ENCODE measurements at places on chromosomes 7 and 10.

DNA sequence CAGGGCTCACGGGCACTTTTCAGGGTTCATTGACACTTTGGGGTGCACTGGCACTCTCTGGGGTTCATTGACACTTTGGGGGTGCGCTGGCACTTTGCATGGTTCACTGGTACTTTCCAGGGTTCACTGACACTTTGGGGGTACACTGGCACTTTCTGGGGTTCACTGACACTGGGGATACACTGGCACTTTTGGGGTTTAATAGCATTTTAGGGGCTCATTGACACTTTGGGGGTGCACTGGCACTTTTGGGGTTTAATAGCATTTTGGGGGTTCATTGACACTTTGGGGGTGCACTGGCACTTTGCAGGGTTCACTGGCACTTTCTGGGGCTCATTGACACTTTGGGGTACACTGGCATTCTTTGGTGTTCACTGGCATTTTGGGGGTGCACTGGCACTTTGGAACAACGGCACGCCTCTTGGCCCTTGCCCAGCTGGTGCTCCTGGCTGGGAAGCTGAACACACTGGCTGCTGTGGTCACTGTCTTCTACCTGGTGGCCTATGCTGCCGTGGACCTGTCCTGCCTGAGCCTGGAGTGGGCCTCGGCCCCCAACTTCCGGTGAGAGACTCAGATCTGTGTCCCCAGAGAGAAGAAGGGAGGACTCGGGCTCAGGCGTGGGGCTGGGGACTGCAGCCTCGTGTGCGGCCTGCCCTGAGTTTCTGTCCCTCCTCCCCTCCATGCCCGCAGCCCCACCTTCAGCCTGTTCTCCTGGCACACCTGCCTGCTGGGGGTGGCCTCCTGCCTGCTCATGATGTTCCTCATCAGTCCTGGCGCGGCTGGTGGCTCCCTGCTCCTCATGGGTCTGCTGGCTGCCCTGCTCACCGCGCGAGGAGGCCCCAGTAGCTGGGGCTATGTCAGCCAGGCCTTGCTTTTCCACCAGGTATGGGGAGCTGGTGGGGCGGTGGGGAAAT, 6.2 kb upstream of the TRIP6 start:
- no peak for DNase-seq

GRCh38 chr7:23055582-23056178, 41.8 kb upstream of the HYCC1 start:
- DNase-seq, result peak; percentile 53

- DNase-seq, result no peak
Observed at GRCh38 chr7:8371742-8372141, 61.7 kb upstream of the NXPH1 start.

- no peak for DNase-seq
Observed at GRCh38 chr7:32163896-32164295, 93.7 kb upstream of the PDE1C start.

DNA sequence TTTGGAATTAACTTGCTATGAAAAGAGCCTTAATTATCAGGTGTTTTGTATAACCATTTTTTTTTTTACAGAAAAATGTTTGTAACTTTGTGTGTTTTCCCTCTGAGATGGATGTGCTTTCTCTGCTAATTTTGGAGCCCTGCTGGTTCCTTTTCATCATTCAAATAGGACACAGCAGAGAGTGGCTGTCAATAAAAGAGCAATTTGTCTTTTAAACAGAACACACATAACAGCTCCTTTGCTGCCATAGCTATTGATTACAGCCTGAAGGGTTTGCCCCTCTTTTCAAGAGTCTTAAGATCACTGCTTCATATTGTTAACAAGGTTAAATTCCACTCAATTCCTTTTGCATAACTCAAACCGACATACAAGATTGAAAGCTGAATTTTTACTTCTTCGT, 187.2 kb upstream of the MBL2 start:
- no peak for DNase-seq

GRCh38 chr10:36441557-36441956, 683.8 kb upstream of the ANKRD30A start:
- DNase-seq, result no peak

DNA sequence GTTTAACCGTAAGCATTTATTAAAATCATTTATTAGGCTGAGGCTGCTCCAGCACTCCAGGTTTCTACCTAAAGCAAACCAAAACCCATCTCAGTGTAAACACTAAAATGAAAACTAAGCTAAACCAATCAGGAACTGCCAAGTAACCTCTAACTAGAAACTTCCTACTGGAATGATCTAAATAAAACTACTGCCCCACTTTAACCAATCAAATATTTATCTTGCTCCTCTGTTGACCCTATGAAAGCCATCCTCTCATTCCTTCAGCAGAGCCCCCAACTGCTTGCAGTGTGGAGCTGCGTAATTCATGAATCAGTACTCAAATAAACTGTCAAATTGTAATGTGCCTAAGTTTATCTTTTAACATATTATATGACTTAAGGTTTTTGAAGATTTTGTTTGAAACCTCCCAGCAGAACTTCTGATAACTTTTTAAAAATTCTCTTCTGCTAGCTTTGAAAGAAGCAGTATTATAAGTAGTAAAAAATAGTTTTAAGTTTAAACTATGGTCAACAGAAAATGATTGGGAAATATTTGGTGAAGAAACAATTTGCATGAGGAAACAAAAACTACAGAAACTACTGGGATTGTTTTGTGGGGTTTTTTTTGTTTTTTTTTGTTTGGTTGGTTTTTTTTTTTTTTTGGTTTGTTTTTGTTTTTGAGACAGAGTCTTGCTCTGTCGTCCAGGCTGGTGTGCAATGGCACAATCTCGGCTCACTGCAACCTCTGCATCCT, 47.4 kb downstream of the GPR37 start:
- DNase-seq, result no peak

GRCh38 chr7:2288503-2288902, 25.7 kb downstream of the SNX8 start:
- DNase-seq, result no peak

GRCh38 chr7:32043688-32044087, 26.5 kb downstream of the PDE1C start:
- no peak for DNase-seq

GRCh38 chr10:94192974-94193373, 169.8 kb downstream of the NOC3L start:
- DNase-seq, result no peak

DNA sequence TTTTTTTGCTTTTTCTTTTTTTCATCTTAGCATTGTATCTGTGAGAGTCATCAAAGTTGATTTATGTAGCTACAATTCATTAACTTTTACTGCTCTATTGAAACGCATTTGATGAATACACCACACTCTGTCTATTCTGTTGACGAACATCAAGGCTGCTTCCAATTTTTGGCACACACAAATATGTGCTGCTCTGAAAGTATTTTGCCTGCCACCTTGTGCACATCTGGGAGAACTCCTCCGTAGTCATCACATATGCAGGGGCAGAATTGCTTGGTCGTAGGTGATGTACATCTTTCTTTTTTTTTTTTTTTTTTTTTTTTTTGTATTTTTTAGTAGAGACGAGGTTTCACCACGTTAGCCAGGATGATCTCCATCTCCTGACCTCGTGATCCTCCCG, 796.8 kb downstream of the KCNMA1 start:
- DNase-seq, result no peak

DNA sequence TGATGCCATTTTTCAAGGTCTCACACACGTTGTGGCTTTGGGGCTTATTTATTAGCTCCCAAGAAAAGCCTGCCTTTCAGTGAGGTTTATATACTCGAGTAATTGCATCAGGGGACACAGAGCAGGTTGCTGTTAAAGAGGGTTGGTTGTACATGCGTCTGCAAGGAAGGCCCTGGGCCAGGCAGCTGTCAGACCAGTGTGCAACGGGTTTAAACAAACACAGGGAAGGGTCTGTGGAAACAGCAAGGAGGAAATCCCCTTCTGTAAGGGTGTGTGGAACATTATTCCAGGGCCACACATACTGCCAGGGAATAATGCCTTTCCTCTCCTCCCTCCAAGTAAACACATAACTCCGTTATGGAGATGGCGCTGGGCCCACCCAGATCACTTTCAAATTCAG, 1.7 kb upstream of the CHST15 start:
- DNase-seq, result no peak

DNA sequence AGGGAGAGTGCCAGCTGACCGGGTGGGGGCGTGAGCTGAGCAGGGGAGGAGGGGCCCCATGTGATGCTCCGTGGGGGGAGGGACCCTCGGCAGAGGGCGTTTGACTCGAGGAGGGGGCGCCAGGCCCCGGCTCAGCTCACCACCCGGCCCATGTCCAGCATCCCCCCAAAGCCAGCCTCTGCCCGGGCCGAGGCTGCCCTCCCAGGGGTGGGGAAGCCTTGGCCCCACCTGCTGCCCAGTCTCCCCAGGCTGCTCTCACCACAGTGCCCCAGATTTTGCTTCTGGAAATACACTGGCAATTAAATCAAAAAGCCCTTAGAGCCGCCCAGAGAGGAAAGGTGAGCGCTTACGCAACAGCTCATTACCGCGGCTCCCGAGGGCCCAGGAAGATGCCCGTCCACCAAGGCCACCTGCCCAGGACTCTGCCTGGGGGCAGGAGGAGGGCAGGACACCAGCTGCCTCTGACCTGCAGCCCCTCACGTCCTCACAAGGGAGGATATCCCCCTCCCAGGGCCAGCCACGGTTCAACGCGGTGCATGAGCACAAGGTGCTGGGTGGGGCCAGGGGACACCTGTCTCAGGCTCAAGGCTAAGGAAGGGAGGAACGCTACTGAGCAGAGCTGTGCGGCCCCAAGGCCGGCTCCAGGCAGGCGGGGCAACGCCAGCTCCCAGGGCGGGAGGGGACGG, 70.0 kb upstream of the INPP5A start:
- no peak for DNase-seq

DNA sequence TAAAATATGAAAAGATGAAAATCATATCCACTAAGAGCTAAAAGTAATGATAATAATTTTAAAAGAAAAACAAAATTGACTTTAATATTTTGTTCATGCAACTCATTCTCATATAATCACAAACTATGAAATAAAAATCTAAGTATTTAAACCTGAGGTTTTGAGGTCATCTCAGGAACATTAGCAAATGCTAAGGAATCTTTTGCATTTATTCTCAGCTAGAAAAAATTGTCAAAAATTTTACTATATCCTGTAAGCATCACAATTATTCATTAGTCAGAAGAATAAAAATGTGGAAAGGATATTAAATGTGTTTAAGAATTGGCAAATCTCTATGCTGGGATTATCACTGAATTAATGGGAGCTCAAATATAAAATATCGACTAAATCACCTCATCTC, 36.8 kb upstream of the TAX1BP1 start:
- DNase-seq, result no peak

- DNase-seq, result peak; percentile 21
Observed at GRCh38 chr7:23530405-23530804, 1.4 kb downstream of the TRA2A start.

DNA sequence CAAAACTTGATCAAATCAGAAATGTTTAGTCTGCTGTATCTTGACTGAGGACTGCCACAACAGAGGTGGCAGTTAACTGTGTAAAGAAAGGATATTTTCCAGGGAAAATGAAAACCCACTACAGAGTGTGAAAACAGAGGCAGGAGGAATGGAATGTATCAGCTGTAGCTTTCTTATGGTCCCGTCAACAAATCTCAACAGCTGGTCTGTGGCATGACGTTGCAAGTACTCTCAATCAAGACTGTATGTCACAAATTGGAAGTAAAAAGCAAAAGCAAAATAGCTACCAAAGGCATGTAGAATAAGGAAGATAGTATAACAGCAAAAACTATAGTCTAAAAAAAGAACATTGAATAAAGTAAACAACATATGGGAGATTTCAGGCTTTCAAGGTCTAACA, 123.5 kb downstream of the KMT2C start:
- DNase-seq, result no peak

- no peak for DNase-seq
Observed at GRCh38 chr10:47346581-47347302, 1.4 kb upstream of the RBP3 start.

DNA sequence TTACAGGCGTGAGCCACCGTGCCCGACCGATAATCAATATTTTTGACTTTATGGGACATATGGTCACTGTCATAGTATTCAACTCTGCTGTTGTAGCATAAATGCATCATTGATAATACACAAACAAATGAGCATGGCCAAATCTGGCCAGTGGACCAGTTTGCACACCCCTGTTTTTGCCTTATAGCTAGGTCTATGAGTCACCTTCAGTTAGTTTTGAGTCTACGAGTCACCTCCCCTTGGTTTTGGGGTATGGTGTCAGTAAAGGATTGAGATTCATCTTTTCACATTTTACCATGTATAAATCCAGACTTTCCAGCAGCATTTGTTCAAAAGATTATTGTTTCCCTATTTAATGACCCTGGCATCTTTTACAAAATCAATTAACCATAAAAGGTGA, 362.5 kb upstream of the NRP1 start:
- no peak for DNase-seq

DNA sequence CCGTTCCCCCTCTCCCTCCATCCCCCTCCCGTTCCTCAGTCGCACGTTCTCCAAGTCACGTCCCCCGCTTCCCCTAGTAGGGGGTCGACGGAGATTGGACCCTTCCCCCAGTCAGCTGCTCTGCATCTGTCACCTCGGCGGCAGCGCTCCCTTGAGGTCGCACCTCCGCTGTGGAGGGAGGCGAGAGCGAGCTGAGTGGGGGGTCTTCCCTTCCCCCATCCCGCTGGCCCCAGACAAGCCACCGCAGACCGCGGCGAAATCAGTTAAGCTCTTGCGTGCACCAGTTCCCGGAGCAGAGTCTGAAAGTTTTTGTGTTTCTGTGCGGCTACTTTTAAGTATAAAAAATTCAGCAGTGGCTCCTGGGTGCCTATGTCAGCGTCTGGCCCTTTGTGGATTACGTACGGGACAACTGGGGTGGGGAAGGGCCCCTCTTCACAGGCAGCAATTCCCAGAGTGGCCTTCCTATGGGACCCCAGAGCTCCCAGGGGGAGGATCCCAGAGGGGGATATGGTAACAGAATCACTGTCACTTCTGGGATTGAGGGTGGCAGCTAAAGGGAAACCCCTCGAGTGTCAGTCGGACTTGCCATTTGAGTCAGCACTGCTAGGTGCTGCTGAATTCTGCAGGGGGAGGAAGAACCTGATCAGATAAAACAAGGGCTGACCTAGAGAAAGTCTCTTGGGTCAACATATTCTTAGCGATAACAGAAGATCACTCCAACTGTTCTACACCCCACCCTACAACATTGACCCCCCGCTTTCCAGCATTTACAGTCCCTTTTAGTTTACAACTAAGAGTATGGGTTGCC, 12.5 kb upstream of the DDIT4 start:
- DNase-seq, result peak; percentile 36

- DNase-seq, result no peak
Observed at GRCh38 chr7:70833726-70834125, 298.2 kb upstream of the GALNT17 start.

- DNase-seq, result no peak
Observed at GRCh38 chr10:117754770-117755658, 212.5 kb downstream of the EMX2 start.

GRCh38 chr10:124559372-124560132, 97.9 kb downstream of the LHPP start:
- no peak for DNase-seq

DNA sequence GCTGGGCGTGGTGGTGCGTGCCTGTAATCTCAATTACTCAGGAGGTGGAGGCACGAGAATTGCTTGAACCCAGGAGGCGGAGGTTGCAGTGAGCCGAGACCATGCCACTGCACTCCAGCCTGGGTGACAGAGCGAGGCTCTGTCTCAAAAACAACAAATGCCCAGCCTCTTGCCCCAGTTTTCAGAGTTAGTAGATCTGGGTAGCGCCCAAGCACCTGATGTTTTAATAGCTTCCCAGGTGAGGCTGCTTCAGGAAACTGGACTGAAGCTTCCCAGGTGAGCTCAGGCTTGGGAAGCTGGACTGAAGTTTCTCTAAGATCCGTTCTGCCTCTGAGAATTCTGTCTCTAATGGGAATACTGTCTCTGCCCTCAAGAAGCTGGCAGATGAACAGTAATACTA, 12.2 kb downstream of the RPS24 start:
- DNase-seq, result no peak

Measured in activated gamma-delta T cell treated with Interleukin-2 at 50 U/mL for 16 hours (primary cell).